ENCODE measurements at places on chromosomes 16 and 17.
A peak's percentile ranks its signal among the peaks of the same experiment; 100 is the strongest.

DNA sequence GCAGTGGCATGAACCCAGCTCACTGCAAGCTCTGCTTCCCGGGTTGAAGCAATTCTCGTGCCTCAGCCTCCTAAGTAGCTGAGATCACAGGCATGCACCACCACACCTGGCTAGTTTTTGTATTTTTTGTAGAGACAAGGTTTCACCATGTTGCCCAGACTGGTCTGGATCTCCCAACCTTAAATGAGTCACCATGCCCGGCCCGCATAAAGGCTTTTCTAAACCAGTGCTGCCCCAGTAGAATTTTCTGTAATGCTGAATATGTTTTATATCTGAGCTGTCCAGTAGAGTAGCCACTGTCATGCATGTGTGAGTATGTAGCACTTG is 36.9 kb upstream of the WSB1 start:
- no peak for DNase-seq

DNA sequence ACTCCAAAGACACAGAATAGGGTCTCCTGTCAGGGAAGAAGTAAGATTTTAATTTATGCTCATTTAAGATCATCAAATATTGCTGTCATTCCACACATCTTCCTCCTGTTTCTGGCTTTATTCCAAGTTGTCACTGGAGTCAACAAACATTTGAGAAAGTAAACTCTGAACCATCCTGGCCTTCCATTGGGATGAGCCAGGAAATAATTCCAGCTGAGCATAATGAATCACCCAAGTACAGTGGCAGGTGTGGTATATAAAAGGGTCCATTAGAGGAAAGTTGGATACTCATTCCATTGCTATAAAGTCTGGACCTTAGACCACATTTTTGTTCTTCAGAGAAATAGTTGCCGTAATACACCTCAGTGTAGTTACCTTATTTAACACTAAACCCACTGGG is 246.1 kb downstream of the SLC39A11 start:
- DNase-seq: no peak

DNA sequence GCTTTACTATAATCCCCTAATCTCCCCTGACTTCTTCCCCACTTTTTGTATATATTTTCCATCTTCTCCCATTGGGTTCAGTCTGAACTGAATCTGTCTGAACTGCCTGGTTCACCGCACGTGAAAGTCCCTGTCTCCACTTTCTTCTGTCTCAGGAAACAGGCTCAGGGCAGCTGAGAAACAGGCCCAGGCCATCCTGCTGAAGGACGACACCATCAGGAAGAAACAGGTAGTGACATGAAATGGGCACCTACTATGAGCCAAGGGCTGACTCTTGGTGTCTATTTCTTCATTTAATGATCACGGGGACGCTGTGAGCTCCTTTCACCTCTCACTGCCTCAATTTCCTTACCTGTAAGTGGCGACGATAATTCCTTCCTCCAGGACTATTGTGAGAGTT is 90.5 kb upstream of the HSBP1 start:
- no peak for DNase-seq

GRCh38 chr17:20206068-20206467 is 196.9 kb downstream of the SPECC1 start:
- no peak for DNase-seq

- DNase-seq: no peak
Measured at GRCh38 chr16:47627721-47628120, 166.6 kb downstream of the PHKB start.

- DNase-seq: no peak
Measured at GRCh38 chr17:53765609-53766008, 57.1 kb upstream of the KIF2B start.

DNA sequence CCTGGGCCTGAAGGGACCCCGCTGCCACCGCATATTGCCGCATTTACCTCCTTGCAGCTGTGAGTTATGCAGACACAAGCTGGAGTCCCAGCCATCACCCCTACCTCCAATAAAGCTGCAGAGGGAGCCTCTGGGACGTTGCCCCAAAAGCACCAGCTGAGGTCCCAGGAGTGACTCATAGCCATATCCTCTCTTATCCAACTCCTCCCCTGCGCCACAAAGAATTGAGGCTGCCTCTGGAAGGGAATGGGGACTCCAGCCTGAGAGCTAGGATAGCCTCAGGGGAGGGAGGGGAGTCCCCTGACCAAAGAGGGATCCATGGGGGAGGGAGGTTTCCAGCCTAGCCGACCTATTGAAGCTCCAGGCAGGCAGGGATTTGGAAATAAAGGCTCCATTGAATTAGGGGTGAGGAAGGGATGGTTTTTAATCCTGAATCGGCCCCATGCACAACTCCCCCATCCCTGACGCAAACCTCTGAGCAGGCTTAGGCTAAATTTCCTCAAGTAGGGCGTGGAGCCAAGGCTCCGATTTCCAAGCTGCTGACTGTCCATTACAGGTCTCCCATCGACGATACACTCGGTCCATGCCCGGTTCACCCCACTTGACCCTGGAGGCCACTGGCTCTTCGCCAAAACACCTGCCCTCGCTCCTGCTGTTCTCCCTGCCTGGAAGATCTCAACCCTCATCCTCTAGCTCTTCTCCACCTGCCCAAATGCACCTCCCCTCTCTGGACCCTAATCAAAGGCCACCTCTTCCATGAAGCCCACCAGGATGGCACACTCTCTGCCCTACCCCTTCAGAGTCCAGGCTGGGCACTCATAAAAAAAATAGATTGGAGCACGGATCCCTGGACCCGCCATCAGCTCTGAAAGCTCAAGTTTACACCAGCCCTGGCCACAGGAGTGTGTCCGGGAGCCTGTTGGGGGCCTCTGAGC is 27.5 kb downstream of the PIMREG start:
- peak; percentile 16 for DNase-seq

- no peak for DNase-seq
Measured at GRCh38 chr16:63315229-63315628, 1279.0 kb upstream of the CDH8 start.

DNA sequence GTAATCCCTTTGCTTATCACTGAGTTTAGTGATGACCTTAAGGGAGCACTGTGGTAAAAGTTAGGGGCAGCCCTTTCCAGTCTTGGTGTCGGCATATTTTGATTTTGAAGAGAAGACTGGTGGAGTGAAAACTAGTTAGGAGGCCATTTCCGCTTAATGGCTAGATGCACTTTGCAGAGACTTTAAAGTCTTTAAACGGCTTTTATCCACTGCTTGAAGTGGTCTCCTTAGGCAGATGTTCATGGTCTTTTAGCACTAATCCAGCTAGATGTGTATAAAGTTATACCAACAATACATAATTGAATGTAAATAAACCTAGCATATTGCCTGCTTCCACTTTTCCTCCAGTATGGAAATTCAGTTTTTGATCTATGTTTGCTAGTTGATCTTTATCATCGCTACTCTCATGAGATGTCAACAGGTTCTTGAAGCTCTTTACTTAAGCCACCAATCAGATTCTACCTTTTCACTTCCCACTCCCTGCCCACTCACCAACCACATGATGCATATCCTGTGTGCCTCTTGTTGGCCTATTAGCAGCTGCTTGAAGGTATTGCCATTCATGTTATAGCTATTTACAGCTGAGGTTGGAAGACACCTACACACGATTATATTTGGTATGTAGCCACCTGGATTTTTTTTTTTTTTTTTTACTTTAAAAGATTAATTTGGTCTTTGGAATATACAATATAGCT is 132.0 kb downstream of the NLK start:
- no peak for DNase-seq

DNA sequence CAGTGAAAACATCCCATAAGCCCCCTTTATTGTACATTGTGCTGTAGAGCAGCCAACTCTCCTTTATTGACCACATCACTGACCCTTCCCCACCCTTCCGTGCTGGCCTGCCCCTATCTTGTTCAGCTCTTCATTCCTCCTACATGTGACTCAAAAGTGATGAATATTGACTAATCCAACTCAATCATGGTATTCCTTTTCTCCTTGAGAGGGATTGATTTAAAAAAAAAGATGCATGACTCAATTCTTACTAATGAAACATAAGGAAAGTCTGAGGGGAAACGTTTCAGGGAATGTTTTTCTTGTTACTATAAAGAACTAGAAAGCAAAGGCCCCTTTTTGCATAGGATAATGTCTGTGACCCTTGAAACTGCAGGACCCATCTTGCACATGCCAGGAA is 125.2 kb upstream of the SOX9 start:
- DNase-seq: no peak

GRCh38 chr16:73996624-73997339 is 299.8 kb upstream of the PSMD7 start:
- peak; percentile 1 for DNase-seq

DNA sequence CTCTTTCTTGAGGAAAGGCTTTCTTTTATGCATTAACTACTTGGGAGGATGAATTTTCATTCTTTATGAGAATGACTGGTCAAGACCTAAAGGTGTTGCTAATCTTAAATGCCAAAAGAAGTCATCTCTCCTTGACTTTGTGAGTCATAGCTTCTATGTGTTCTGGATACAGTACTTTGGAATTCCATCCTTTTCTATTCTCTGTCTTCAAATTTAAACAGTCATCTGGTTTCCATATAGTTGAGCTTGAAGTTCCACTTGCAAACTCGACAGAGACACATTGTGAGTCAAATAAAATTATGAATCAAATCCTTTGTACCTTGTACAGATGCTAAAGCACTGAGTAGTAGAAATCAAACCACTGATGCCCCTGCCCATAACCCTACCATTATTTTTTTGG is 271.9 kb upstream of the PMFBP1 start:
- DNase-seq: no peak

DNA sequence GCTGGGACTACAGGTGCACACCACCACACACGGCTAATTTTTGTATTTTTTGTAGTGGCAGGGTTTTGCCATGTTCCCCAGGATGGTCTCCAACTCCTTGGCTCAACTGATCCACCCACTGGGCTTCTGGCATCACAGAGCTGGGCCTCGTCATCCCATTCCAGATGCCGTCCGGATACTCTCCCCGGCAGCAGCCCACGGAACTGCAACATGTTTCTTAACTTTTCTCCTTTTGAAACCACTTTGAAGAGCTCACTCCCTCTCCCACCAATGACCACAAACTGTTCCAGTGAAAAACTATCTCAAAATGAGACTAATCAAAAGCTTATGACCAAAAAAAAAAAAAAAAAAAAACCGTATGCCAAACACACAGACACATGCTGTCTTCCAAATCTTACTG is 17.6 kb downstream of the PEMT start:
- peak; percentile 42 for DNase-seq

- no peak for DNase-seq
Measured at GRCh38 chr16:47477679-47478078, 16.5 kb downstream of the PHKB start.

- no peak for DNase-seq
Measured at GRCh38 chr17:21024024-21024423, 18.8 kb downstream of the USP22 start.

Data from fibroblast of the conjunctiva (primary cell).